Foreskin keratinocyte (primary cell): ENCODE measurements at places on chromosomes 6 and 20. TPM values are rescaled to one million over a fixed set of nuclear protein-coding genes. Genes with fewer than 3 reads are reported as not detected.

GRCh38 chr6:137944793-137945498, 77.9 kb downstream of the TNFAIP3 start:
- no peak for DNase-seq

DNA sequence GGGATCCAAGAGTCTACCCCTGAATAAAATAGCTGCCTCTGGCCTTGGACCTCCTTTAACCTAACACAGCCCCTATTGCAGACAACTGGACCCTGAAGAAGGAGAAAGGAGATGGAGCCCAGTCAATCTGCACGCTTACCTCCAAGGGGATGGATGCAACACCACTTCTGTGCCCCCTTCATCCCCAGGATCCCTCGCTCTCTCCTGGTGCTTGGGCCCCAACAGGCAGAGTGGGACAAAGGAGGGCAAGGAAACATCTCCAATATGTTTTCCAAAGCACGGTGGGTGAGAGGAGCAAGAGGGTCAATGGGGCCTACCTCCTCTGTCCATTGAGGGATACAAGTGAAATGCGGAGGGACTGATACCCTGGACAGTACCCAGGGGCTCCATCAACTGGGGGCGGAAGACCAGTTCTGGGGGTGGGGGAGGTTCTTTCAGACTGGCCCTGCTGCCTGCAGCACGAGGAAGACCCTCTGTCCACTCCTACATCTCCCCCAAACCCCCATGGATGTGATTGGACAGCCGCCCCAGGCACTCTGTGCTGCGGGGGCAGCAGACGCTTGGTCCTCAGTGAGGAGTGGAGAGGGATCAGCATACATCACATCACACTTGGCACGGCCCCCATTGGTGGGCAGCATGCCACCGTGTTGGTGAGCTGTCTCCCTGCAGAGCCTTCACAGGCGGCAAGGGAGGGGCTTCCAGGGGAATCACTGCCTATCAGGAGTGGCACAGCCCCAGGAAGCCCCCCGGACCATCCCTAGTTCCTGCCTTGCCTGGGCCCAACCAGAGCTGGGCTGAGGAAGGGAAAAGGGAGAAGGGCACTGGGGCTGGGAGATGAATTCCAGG, 70.6 kb downstream of the MRPL14 start:
- no peak for DNase-seq

GRCh38 chr6:134624781-134625180, 306.9 kb upstream of the SGK1 start:
- no peak for DNase-seq

The FAM110A gene
- total RNA-seq, result 18.4 and 18.8 TPM in 2 replicates

The GNAS-AS1 gene
- total RNA-seq, result 0.27 and 0.63 TPM in 2 replicates

The MAPK14 gene
- 40.9 and 42.5 TPM in 2 replicates for total RNA-seq

The LY6G6D gene
- not detected in 2 replicates for total RNA-seq
